BJ (cell line): ENCODE measurements at places on chromosomes 7 and 10.
A peak's percentile ranks its signal among the peaks of the same experiment; 100 is the strongest.

GRCh38 chr10:119139464-119140067, 25.9 kb downstream of the SFXN4 start:
- DNase-seq: no peak

DNA sequence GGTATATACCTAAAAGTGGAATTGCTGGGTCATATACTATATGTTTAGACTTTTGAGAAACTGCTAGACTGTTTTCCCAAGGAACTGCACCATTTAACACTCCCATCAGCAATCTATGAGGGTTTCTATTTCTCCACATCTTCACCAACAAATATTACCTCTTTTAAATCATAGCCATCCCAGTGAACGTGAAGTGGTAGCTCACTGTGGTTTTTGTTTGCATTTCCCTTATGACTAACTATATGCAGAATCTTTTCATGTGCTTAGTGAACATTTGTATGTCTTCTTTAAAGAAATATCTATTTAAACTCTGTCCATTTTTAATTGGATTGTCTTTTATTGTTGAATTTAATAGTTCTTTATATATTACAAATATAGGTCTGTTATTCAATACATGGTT, 115.8 kb upstream of the SEC61G start:
- no peak for DNase-seq

- no peak for DNase-seq
These were observed 9.0 kb upstream of the STARD3NL start for GRCh38 chr7:38168890-38169570.

GRCh38 chr10:32269343-32270100, 77.4 kb downstream of the EPC1 start:
- no peak for DNase-seq

- no peak for DNase-seq
These were observed 240.3 kb upstream of the KLF6 start for GRCh38 chr10:4025339-4025738.

DNA sequence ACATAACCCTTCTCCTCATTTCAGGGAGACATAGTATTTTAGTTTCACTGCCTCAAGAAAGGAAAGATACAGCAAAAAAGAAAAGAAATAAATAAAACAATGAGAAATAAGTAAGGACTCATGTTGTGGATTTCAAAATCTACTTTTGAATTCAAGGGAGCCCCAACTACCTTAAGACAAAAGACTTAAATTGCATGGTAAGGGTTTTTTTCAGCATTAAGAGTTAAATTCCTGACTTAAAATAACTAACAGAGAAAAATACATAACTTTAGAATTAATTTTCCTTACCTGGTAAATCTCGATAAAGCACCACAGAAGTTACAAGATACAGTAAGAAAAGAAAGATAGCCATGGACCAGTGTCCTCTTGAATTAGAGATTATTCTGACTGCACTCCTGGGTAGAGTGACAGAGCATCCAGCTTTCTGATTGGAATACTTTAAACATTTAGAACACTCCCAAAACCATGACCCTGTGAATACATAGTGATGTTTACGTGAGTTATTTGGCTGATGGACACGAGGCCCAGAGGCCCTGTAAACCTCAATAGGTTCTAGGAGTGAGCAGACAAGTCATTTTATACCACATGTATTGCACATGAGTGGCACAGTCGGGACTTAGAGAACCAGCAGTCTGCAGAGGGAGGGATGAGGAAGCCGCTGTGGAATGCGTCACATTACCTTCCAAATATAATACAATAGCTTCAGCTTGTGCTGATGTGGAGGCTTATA, 292.5 kb upstream of the SEMA3C start:
- no peak for DNase-seq

DNA sequence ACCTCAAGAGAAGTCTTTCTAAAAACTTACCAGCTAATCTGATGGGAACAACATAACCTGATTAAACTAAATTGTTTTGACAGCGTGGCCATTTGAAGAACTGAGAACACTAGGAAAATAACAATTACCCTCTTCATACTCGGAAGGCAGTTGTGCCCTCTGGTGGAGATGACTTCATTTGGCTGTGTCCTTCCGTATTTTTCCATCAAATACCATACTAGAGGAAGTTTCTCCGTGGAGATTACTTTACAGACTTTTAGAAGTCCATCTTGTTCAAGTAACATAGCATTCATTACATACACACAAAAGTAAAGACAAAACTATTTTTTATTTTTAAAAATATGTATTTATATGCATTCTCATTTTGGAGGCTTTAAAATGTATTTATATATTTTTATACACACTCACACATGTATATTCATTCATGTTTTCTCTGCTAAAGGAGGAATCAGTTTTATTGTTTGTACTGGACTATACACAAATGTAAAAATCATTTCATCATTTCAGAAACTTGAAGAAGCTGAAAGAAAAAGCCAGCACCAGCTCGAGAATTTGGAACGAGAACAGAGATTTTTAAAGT, 25.2 kb downstream of the SMNDC1 start:
- no peak for DNase-seq

GRCh38 chr7:80060218-80060806, 74.3 kb upstream of the GNAI1 start:
- DNase-seq: peak; percentile 50

DNA sequence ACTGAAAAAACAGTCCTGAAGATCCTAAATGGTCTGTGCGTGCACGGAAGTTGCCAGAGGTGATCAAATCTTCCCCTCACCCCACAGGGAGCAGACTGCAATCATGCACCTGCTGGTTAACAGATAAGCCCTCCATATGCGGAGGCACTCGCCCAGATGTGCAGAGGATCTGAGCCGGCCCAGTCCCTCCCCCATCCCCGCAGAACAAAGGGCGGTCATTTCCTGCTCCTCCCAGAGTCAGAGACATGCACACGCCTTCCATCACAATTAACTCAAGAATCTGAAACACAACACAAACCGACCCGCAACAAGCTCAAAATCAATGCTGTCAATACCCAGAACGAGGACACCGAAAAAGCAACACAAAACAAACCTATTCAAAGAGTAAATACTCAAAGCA, 24.2 kb downstream of the CRTAC1 start:
- no peak for DNase-seq

DNA sequence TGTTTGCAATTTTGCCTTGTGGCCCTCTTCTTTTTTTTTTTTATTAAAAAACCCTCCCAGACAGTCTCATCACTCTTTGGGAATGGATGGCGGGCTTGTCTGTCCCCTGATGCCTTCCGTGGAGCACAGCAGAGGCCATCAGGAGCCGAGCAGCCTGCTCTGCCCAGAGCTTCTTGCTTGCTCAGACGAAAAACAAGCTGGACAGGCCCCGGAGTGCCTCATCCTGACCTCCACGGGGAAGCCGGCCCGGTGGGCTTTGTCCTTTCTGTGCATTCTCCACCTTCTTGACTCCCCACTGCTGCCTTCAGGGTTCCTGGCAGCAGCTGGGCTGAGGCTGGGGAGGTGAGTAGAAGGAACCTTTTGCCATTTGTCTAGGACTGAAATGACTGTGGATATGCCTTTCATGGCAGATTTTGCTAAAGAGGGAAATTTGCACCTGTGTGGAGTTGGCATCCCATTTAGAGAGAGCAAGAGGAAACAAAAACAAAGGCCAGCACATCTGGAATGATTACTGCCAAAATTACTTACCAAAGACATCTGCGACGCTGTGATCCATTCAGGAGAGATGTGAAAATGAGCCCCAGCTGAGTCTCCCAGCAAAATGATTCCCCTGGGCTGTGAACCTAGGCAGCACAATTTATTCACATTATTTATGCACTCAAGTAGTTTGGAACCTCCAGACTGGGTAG, 108.3 kb downstream of the AOAH start:
- DNase-seq: no peak

GRCh38 chr7:5695727-5696345, 85.6 kb downstream of the RNF216 start:
- DNase-seq: no peak

GRCh38 chr10:31320550-31321211, 1.7 kb downstream of the ZEB1 start:
- DNase-seq: no peak

DNA sequence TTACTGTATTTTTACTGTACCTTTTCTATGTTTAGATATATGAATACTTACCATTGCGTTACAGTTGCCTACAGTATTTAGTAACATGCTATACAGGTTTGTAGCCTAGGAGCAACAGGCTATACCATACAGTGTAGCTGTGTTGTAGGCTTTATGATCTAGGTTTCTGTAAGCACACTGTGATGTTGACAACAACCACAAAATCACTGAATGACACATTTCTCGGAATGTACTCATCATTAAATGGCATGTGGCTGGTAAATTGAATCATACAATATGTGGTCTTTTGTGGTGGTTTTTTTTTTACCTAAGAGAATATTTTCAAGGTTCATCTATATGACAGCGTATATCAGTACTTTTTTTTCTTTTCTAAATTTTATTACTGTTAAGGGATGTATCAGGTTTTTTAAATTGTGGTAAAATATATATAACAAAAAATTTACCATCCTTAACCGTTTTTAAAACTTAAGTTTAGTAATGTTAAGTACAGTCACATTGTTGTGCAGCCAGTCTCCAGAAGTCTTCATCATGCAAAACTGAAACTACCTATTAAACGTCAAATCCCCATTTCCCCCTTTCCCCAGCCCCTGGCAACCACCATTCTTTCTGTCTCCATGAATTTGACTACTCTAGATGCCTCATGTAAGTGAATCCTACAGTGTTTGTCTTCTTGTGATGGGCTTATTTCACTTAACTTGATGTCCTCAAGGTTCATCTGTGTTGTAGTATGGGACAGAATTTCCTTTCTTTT, 21.5 kb downstream of the BTAF1 start:
- no peak for DNase-seq

- peak; percentile 51 for DNase-seq
These were observed 443.2 kb upstream of the SEMA3A start for GRCh38 chr7:84637568-84638338.

- DNase-seq: no peak
These were observed 20.8 kb downstream of the GHRHR start for GRCh38 chr7:30984359-30985107.

GRCh38 chr7:33601884-33602283, 303.5 kb upstream of the BMPER start:
- no peak for DNase-seq

- DNase-seq: peak; percentile 40
These were observed 57.0 kb upstream of the GLCCI1 start for GRCh38 chr7:7911369-7912123.

DNA sequence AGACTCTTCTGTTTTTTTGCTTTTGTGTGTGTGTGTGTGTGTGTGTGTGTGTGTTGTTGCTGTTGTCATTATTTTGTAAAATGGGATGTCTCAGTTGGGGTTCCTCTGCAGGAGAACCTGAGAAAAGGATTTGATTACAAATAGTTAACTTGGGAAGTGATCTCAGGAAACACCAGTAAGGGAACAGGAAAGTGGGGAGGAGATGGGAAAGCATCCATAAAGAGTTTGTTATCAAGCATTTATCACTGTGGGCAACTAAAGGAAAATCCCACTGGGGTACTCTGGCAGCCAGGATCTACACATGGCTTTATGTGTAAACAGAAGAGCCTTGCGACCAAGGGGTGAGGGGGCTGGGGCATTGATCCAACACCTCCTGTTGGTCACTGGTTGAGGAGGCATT, 485.4 kb downstream of the KCNMA1 start:
- DNase-seq: no peak

DNA sequence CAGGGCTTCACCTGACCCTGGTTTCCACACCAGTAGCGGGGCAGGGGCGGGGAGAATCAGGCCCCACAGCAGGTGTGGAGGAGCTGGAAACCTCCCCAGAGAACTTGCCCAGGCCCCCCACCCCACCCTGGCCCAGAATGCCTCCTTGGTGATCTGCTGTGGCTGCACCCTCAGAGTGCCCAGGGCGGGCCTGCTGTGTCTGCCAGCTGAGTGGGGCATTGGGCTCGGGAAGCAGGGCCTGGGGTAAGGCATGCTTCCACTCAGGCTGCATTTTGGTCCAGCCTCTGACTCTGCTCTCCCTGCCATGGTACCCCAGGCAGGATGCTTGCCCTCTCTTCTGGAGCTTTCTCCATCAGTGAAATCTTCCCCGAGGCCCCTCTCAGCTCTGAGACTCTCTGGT, 1.1 kb upstream of the CRHR2 start:
- no peak for DNase-seq

DNA sequence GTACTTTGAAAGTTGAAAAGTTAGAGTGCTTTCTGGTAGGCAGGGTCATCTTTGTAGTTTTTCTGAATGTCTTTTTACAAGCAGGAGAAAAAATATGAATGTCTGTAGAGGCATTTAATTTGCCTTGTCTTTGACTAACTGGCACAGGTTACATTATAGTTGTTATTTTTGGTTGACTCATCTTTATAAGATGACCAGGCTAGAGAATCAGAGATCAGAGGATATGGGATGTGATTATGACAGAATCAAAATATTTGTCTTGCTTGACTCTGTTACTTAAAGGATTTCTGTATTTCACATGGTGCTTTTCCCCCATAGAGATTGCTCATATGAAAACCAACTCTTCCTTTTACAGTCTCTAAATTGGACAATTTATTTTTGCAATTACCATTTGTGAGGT, 2.4 kb downstream of the ZMYND11 start:
- DNase-seq: no peak

DNA sequence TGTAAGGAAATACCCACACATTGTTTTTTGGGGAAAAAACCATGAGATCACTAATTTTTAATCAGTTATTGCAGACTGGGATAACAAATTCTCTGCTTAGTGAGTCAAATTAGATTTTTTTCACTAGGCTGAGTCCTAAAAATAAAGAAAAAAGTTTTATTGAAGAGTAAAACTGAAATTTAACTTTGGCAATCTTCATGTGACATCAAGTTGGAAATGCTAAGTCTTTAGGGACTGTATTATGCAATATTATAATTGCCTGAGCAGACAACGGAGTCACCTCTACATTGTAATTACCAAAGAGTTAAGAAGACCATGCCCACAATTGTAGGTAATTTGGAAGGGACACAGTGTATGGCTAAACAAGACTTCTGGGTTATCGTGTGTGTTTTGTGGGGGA, 2.2 kb upstream of the CLEC5A start:
- DNase-seq: no peak

DNA sequence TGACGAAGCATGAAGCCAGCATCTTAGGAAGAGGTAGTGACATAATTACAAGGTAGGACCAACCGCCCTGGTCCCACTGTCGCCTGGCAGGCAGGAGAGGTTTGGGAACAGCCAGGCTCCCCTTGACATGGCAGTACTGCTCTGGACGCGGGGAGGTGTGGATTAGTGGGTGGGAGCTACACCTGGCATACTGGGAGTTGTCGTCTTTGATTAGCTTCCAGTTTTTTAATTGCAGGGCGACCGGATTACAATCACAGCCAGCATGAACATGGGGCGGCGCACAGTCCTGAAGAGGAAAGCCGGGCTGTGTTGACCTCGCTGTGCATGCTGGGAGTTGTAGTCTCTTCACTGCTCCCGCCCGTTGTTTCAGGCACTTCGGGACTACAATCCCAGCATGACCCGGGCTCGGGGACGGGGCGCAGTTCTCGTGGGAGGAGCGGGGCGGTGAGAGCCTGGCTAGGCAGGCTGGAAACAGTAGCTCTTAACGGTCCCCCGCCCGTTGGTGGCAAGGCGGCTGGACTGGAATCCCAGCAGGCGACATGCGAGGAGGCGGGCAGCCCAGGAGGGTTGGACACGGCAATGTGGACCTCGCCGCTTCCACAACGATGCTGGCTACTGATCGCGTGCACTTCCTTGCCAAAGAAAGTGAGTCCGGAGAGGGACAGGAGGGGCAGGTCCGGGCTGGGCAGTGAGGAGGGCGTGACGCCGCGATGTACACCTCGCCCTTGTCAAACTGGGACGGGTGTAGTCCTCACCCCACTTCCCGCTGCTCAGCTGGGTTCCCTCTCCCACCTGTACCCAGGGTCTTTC, 98.0 kb upstream of the ZNF722 start:
- DNase-seq: no peak

GRCh38 chr10:13709931-13710650, 123.3 kb downstream of the PRPF18 start:
- DNase-seq: no peak

- peak; percentile 73 for DNase-seq
These were observed 13.1 kb downstream of the PLCE1 start for GRCh38 chr10:94006591-94007550.
